Non-pigmented ciliary epithelial cell (primary cell): ENCODE measurements at places on chromosomes 3 and 15.

DNA sequence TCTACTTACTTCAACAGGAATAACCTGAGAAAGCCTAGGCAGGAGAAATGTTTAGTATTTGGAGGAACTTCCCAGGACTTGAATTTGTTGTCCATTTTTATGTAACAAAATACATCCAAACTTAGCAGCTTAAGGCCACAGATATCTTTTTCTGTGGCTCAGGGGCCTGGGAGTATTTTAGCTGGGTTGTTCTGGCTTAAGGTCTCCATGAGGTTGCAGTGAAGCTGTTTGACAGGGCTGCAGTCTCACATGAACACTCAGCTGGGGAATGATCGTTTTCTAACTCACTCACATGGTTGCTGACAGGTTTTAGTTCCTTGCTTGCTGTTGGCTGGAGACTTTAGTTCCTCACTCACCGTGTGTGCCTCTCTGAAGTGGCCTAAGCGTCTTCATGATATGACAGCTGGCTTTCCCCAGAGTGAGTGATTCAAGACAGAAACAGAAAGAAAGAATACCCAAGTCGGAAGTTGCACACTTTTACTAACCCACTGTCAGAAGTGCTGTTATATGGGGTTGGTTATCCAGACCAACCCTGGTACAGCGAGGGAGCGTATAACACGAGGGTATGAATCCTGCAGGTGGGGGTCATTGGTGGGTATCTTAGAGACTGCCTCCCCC is 229.7 kb upstream of the TBL1XR1 start:
- no peak for DNase-seq

DNA sequence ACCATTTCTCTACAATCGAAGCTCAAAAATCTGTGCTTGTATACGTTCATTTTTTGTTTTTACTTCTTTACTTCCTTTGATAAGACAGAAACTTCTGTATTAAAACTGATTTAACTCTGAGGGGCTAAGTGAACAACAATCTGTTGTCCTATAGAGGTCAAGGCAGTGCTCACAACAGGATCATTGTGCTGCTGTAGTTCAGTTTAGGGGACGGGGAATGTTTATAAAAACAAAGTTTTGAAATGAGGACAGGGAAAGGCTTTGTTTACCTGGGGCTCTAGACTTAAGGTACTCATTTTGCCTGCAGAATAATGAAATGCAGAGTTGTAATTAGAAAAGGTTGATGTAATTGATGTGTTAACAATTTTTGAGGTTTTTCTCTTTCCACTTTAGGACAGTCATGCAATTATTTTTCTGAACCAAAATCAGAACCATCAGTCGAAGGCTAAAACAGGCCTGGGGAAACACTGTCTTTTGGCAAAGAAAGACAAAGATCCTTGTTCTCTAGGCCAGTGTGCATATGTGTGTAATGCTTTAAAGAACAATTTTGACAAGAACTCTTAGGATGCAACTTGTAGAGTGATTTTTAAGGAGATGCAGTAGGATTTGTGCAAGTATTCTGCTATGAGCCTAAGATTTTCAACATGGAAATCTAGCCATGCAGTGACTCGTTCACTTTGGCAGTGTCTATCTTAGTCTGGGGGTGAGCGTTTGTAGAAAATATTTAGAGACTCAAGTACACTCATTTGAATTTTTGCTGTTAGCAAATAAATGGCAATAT is 165.2 kb downstream of the PGPEP1L start:
- DNase-seq: no peak

DNA sequence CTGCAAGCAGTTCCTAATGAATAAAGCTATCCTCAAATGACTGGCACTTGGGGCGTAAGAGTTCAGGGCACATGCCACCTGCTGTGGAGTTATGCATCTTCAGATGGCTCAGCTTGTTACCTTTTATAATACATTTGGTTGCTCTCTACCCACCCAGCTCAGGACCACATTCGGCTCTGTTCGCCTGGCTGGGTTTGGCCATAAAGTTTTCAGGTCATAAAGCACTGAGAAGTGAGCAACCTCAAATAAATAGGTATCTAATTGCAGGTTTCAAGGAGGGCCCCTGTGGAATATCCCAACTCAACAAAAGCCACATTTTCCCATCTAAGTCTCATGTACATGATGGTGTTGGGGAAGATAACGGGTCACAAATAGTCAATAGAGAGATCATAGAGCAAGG is 727.3 kb downstream of the GRM7 start:
- no peak for DNase-seq

- no peak for DNase-seq
These were observed 358.1 kb downstream of the CNTN4 start for GRCh38 chr3:2456788-2457187.

DNA sequence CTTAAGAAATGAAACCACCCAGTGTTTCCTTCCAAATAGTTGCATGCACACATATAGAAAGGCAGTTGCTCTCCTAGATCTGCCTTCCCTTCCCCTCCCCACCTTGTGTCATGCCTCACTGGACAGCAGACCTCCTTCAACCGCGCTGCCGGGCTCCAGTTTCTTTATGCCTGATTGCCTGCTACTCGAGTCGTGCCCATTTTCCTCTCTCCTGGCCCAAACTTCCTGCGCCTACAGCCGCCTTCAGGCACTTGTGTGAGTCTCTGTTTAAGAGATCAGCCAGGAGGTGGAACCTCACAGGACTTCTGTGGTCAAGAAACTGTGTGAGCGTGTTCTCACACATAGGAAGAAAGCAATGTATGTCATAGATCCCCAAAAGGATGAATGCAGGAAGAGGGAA is 8.8 kb upstream of the FAM107A start:
- no peak for DNase-seq

GRCh38 chr3:169403855-169404519 is 259.5 kb downstream of the MECOM start:
- DNase-seq: no peak

DNA sequence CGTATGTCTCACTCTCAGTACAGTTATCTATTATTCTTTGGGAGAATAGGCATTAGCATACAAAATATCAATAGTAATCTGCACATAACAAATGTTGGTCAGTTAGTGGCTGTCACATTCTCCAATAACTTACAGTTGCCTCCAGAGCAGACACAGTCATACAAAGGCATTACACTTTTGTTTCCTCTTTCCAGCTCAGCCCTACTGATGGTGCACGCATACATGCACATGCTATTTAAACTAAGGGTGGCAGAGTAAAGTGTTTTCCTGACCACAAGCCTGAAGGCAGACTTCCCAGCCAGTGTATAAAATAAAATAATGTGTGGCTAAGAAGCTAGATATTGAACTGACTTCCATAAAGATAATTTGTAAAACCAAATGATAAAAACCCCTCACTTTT is 47.6 kb downstream of the PHLDB2 start:
- DNase-seq: peak; percentile 53

GRCh38 chr3:11445883-11446282 is 173.7 kb downstream of the ATG7 start:
- no peak for DNase-seq

- peak; percentile 45 for DNase-seq
These were observed 309.2 kb downstream of the MAGI1 start for GRCh38 chr3:65729555-65729954.

DNA sequence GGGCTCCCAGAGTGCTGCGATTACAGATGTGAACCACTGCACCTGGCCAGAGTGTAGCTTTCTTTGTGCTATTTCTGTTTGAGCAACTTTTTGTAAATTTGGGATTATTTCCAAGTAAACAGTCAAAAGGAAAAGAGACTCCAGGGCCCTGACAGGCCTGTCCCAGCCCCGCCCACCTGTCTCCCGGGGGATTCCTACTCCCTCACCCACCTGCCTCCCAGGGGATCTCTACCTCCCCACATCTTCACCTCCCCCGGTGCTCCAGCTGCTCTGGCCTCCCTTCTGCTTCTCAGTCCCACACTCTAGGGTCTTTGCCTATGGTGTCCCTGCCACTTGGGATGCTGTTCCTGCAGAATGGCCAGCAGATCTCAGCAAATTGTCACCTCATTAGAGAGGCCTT is 7.0 kb downstream of the RHCG start:
- no peak for DNase-seq

DNA sequence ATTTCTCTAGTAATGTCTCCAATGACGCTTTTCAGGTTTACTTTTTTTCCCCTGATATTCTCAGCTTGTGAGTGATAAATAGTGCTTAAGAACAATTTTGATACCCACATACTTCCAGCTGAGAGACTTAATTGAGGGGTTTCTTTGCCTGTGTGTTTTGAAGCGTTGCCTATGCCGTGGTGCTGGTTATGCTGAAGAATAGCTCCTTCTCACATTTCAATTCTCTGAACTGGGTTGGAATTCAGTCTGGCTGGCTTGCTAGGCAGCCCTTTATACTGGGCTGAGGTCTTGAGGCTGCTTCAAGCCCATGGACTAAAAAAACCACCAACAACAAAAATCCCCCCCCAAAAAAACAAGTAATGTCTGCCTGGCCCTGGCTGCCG is 87.4 kb downstream of the CHST2 start:
- DNase-seq: no peak

DNA sequence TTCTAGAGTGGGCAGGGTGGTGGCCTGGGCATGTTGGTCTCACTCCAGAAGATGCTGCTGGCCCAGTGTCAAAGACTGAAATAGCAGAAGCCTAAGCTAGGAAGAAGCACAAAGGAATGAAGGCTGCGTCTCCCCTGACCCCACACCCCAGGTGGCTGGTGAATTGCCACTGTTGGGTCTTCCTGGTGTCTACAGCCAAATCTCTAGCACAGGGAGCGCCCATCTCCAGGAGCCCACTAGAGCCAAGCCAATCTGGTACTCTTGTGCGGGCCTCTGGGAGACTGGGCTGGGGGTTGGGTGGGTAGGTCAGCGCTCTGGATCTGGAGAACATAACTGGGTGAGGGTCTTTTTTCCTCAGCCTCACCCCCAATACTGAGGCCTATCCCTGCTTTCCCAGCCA is 894 bp downstream of the TUSC2 start:
- DNase-seq: no peak

GRCh38 chr3:101084404-101084803 is 91.2 kb upstream of the ABI3BP start:
- no peak for DNase-seq

DNA sequence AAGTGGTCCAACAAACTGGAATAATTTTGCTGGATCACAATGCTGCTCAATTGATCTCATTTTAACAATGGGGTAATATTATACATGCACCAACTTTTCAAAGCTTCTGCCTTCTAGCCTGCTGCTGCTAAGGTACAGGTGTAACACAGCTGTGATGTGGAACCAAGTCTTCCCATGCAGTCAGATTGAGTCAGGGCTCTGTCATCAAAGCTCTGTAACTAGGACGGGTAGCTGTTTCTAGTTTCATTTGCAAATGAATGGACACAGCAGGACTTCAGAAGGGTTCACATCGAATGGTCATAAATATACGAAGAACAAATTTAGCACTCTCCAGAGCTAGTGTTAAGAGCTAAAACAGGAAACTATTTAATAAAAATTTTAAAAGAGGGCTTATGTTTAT is 189.2 kb downstream of the USP13 start:
- DNase-seq: no peak

DNA sequence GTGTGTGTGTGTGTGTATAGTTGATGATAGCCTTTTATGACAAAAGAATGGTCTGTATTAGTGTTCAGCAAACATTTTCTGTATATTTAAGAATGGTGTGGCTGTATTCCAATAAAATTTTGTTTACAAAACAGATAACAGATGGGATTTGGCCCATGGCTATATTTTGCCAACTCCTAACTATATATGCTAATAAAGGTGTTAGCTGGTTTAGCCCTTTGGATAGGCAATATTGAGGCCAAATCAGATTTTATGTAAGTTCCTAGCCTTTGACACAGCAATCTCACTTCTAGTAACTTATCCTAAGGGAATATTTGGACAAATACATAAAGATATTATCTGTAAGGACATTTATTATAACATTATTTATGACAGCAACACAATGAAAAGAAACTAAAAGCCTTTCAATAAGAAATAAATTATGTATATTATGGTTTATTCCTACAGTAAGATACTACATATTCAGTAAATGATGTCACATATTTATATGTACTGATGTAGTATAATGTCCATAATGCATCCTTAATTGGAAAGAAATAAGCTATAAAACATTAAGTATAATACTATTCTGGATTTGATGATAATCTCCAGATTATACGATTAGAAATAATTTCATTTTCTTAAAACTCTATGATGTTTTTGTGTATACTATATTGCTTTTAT is 264.0 kb downstream of the RBMS3 start:
- DNase-seq: no peak

GRCh38 chr3:45909542-45909941 is 23.2 kb downstream of the CCR9 start:
- no peak for DNase-seq

DNA sequence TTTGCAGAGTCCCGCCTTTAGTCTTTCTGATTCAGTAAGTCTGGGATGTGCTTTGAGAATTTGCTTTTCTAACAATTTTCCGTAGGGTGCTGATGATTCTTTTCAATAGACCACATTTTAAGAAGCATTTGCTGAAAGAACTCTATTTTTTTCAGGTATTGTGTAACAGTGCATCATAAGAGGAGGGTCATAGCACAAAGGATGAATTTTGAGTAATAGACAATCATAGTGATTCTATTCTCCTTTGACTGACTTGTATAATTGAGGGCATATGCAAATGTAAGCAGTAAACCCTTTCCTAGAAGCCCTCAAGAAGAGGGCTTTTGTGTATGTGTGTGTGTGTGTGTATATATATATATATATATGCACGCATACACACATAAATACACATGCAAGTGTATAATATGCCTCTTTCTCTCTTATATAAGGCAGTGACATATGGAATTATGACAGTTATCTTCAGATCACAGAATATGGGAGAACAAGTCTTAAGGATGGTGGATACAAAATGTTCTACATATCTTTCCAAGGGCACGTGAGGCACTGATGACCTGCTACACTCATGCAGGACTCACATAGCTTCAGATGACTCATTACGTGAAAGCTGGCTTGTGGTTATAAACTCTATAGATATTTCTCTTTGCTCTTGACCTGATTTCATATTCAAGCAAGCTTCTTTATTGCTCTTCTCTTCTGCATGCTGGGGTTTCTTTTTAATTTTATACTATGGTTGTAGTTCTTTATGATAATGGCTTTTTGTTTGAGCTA is 6.5 kb upstream of the PLSCR1 start:
- peak; percentile 85 for DNase-seq

GRCh38 chr3:94187697-94188096 is 124.8 kb downstream of the NSUN3 start:
- no peak for DNase-seq

- DNase-seq: no peak
These were observed 50.4 kb upstream of the CASR start for GRCh38 chr3:122132949-122133540.

- no peak for DNase-seq
These were observed 189.8 kb downstream of the RYR3 start for GRCh38 chr15:33500432-33501195.
